ENCODE measurements at places on chromosomes 12 and 14. TPM values are rescaled to one million over a fixed set of nuclear protein-coding genes. Genes with fewer than 3 reads are reported as not detected.

HOXC12 gene
- 0.31 TPM for total RNA-seq

SPIC gene
- not detected for total RNA-seq

SERPINA12 gene
- not detected for total RNA-seq

GALNT16 gene
- not detected for total RNA-seq

PTCSC3 gene
- not detected for total RNA-seq

ASIC1 gene
- total RNA-seq, result 3.5 TPM

TIMELESS gene
- 23.6 TPM for total RNA-seq

PLEKHD1 gene
- not detected for total RNA-seq

SLC15A4 gene
- 54.4 TPM for total RNA-seq

RFX4 gene
- total RNA-seq, result not detected

KCNH3 gene
- not detected for total RNA-seq

KRAS gene
- total RNA-seq, result 9.3 TPM

OTX2 gene
- not detected for total RNA-seq

SMOC1 gene
- total RNA-seq, result 15.4 TPM

IKZF4 gene
- 0.94 TPM for total RNA-seq

MSRB3 gene
- 8.3 TPM for total RNA-seq
